Stimulated activated CD4-positive, alpha-beta T cell treated with anti-CD3 and anti-CD28 coated beads, Interleukin-2, amount 100 ng/mL, for 4 hours (primary cell): ENCODE measurements at places on chromosomes 1 and 21.
A peak's percentile ranks its signal among the peaks of the same experiment; 100 is the strongest.

GRCh38 chr1:193237381-193237978 is 51.1 kb upstream of the B3GALT2 start:
- no peak for DNase-seq

DNA sequence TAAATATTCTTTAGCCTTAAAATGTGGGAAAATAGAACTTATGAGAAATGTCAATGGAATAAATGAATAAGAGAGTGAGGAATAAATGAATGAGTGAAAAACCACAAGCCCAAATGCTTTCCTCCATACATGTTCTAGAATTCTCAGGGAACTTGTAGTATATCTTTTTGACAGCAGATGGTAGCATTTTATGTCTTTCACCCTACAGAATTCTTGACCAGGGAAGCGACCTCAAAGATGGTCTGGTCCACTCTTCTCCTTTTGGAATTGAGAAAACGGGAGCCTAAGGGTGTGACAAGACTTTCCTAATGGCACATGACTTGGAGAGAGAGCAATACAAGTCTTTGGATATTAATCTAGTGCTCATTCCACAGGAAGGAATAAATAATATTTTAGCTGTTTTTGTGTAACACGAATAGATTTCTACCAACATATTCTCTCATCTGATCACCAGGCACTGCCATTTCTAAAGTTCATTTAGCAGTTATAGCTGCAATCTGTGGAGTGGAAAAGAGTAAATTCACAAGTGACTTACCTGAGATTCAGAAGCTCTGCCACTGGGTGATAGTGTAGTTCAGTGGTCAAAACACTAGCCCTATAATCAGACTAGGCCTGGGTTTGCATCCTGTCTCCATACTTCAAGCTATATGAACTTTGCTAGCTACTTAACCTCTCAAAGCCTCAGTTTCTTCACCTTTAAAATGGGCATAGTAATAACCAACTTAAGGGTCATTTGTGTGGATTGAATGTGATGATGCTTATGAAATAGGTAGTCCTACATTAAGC is 15.0 kb upstream of the F5 start:
- DNase-seq, result no peak

- no peak for DNase-seq
These were observed 49.4 kb downstream of the ZNF326 start for GRCh38 chr1:90044346-90044745.

GRCh38 chr1:207312604-207312920 is 8.9 kb upstream of the CD55 start:
- no peak for DNase-seq

GRCh38 chr21:34670220-34670961 is 1.6 kb downstream of the CLIC6 start:
- no peak for DNase-seq

GRCh38 chr1:15100121-15100879 is 53.2 kb upstream of the TMEM51 start:
- DNase-seq, result peak; percentile 15

DNA sequence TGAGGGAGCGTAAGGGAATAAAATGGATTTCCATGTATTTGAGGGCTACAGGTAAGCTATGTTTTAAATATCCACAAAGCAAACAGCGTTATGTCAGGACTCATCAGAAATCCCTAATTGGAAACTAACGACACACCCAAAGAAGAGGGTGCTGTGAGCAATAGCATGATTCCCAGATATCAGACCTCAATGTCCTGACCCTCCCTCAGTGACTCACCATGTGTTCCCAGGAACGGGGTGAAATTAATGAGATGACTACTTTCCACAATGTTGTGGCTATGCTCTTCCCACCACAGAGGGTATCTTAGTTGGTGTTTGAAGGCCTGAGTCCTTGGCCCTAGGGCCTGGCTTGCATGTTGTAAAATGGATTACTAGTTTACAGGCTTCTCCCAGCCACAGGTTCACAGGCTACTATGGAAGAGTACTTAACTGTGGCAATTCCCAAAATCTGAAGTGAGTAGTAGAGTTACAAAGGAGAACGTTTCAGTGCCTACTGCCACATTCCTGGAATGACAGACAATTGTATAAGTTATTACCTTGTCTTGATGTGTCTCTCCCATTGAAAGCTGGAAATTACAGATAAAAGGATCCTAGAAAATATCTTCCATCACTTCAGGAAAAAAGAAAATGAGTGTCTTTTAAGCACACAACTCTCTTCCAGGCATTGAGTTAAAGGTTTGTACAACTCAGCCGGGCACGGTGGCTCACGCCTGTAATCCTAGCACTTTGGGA is 1.7 kb upstream of the KRTAP11-1 start:
- DNase-seq, result no peak
